ENCODE measurements at places on chromosomes 12 and 14. TPM values are rescaled to one million over a fixed set of nuclear protein-coding genes. Genes with fewer than 3 reads are reported as not detected.

- DNase-seq = no peak
Observed at GRCh38 chr12:75959060-75959459, 72.5 kb downstream of the PHLDA1 start.

GRCh38 chr12:16523284-16523950, 82.5 kb downstream of the LMO3 start:
- DNase-seq = no peak

NIN gene
- total RNA-seq = 156 TPM

MEG3 gene
- total RNA-seq = not detected

DNA sequence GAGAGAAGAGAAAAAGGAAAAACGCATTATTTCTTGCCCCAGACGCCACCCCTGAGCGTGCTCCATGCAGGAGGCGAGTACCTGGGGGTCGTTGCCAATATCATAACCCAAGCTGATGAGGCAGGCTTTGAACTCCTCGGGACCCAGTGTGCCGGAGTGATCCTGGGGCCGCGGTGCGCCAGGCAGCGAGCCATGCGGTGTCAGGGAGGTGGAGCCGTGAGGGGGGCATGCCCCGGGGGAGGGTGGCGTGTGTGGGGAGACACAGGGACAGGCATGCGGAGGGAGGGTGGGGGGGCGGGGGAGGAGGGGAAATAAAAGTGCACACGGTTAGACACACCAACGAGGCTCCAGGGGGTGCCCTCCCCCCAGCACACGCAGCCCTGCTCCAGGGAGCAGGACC, 86.0 kb upstream of the ZFP36L1 start:
- DNase-seq = no peak
